Thyroid gland (tissue), 4 donors: ENCODE measurements at places on chromosomes 2 and 18. TPM values are rescaled to one million over a fixed set of nuclear protein-coding genes. Genes with fewer than 3 reads are reported as not detected.

GRCh38 chr2:52391621-52392020 is 1359.7 kb upstream of the NRXN1 start:
- no peaks in the 10 kb centered on the region for H3K27me3 ChIP-seq
- no peaks in the 10 kb centered on the region for H3K4me1 ChIP-seq
- no peaks in the 10 kb centered on the region for H3K36me3 ChIP-seq
- H3K4me3 ChIP-seq: no peak overlapping the region
- no peak for DNase-seq

DNA sequence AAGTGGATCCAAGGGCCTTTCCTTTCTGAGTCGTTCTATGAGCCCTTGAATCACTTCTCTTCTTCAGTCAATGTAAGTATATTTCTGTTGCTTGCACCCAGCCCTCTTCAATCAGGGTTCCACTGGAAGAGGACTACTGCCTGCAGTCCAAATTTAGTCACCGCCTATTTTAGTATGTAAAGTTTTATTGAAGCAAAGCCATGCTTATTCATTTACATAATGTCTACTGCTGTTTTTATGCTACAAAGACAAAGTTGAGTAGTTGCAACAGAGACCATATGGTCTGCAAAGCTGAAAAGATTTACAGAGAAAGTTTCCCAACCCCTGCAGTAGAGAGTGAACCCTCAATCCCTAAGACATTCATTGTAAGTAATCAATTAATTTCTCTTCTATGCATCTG is 332.5 kb upstream of the TNP1 start:
- DNase-seq: no peak
- H3K36me3 ChIP-seq: no peaks in the 10 kb centered on the region
- H3K27ac ChIP-seq: no peak overlapping the region
- H3K4me3 ChIP-seq: no peak overlapping the region
- H3K27me3 ChIP-seq: no peaks in the 10 kb centered on the region

- H3K27ac ChIP-seq: peak overlapping the region; percentile 87
- no peaks in the 10 kb centered on the region for H3K36me3 ChIP-seq
- H3K4me3 ChIP-seq: no peak overlapping the region
- H3K27me3 ChIP-seq: no peaks in the 10 kb centered on the region
- H3K4me1 ChIP-seq: peaks cover 19% of the 10 kb centered on the region
Observed at GRCh38 chr2:3349211-3349693, 28.4 kb downstream of the EIPR1 start.

Gene GTF2A1L
- total RNA-seq: not detected

DNA sequence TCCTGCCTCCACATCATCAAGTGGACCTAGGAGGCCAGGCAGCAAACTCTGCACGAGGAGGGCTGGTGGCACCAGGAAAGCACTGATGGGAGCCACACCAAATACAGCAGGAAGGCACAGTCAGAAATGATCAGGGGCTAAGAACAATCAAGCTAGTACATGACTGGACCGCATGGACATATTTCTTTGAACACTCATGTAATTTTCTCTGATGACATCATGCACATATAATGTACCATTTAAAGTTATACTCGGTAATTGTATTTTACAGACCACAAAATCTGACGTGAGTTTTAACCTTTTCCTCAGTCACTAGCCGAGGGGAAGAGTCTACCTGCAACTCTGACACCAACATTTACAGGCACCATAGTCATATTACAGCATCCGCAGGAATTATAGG is 76.7 kb downstream of the XDH start:
- H3K27me3 ChIP-seq: no peaks in the 10 kb centered on the region
- no peaks in the 10 kb centered on the region for H3K4me1 ChIP-seq
- no peak overlapping the region for H3K27ac ChIP-seq
- H3K36me3 ChIP-seq: no peaks in the 10 kb centered on the region

DNA sequence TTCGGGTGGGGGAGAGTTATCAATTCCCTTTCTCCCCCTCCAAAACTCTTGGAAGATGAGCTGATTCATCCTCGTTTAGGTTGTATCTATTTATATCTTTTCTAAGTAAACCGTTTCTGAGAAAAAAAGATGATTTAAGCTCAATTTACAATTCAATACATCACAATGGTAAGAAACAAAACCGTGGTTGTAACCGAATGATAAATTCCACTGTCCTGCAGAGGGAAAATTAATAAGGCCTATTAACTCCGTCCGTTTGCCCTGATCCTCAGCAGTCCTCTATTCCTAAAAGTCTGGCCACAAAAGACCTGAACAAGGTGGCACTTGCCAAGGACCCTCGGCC is 286.2 kb downstream of the TCF4 start:
- no peak for DNase-seq
- H3K36me3 ChIP-seq: no peaks in the 10 kb centered on the region
- H3K27ac ChIP-seq: no peak overlapping the region
- no peaks in the 10 kb centered on the region for H3K27me3 ChIP-seq

GRCh38 chr2:43327119-43327518 is 100.7 kb upstream of the ZFP36L2 start:
- H3K4me3 ChIP-seq: no peak overlapping the region
- no peaks in the 10 kb centered on the region for H3K27me3 ChIP-seq
- H3K4me1 ChIP-seq: peaks cover 64% of the 10 kb centered on the region
- H3K36me3 ChIP-seq: no peaks in the 10 kb centered on the region
- H3K27ac ChIP-seq: no peak overlapping the region

Gene CD226
- total RNA-seq: 5.6 TPM

Gene NEURL3
- total RNA-seq: not detected

DNA sequence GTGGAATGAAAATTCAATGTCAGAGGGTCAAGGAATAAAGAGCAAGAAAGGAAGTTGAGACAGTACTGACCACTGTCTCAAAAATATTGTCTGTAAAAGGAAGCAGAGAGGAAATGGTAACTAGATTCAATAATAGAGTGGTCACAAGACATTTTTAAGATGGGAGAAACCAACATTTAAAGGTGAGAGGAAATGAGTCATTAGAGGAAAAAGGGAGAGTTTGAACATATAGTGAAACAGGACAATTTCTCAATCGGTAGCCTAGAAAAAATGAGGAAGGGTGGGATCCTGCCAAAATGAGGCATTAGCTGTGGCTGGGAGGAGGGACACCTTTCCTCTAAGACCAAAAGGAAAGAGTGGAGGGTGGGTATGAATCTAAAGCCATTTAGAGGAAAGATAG is 288.5 kb downstream of the SP3 start:
- H3K4me1 ChIP-seq: no peaks in the 10 kb centered on the region
- H3K27me3 ChIP-seq: no peaks in the 10 kb centered on the region
- DNase-seq: no peak
- H3K27ac ChIP-seq: no peak overlapping the region

DNA sequence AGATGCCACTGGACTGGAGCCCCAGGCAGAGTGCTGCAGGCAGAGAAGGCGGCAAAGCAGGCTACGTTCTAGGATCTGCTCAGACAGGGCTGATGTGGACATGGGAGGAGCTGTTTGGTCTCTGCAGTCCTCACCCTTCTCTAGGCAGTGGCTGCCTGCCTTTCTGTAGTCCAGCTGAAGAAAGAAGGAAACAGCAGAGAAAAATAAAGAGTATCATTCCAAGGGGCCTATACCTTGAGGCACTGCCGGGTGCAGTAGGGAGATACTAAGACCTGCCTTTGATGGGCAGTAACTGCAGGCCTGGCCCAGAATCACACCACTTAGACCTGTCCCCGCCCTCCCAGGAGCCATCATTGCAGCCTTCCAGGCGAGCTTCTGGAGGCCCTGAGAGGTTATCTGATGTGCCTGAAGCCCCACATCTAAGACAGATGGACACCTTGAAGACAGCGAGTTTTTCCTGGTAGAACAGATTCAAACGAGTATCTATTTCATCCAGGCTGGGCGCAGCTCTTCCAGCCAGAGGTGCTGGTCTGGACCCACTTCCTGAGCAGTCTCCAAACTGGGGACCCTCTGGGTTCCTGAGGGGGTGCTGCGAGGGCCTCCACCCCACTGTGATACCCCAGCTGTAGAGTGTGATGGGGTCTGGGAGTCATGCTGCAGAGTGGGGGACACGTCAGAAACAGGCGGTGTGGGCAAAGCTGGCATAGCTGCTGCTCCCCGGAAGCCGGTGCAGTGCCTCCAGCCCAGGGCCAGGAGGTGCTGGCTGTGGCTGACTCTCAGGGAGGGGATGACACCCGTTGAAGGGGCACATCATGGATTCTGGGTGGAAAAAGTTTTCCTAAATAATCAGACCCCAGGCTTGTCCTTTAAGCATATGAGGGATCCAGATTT is 87.3 kb upstream of the OTOS start:
- H3K4me1 ChIP-seq: no peaks in the 10 kb centered on the region
- no peak overlapping the region for H3K27ac ChIP-seq
- no peaks in the 10 kb centered on the region for H3K27me3 ChIP-seq
- H3K4me3 ChIP-seq: no peak overlapping the region
- no peaks in the 10 kb centered on the region for H3K36me3 ChIP-seq

GRCh38 chr2:113182471-113183260 is 8.9 kb downstream of the PSD4 start:
- H3K4me1 ChIP-seq: peaks cover 38% of the 10 kb centered on the region
- H3K27me3 ChIP-seq: no peaks in the 10 kb centered on the region
- no peak overlapping the region for H3K4me3 ChIP-seq
- DNase-seq: no peak
- peak overlapping the region; percentile 91 for H3K27ac ChIP-seq

DNA sequence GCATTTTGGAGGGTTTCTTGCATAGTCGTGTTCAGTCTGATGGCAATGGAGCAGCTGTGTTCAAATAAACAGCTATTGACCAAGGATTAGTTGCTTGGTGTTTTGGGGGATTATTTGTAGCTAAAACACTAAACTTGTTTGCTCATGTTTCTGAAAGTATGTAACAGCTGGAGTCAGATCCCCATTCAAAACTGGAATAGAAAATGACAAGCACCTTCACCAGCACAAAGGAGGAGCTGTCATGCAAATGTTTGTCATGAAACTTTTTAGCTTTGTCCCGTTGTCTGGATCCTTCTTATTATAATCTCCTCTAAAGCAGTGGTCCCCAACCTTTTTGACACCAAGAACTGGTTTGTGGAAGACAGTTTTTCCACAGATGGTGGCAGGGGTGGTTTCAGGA is 96.9 kb upstream of the ZNF236 start:
- DNase-seq: no peak
- H3K27me3 ChIP-seq: no peaks in the 10 kb centered on the region
- H3K27ac ChIP-seq: no peak overlapping the region
- H3K4me3 ChIP-seq: no peak overlapping the region
- no peaks in the 10 kb centered on the region for H3K36me3 ChIP-seq

DNA sequence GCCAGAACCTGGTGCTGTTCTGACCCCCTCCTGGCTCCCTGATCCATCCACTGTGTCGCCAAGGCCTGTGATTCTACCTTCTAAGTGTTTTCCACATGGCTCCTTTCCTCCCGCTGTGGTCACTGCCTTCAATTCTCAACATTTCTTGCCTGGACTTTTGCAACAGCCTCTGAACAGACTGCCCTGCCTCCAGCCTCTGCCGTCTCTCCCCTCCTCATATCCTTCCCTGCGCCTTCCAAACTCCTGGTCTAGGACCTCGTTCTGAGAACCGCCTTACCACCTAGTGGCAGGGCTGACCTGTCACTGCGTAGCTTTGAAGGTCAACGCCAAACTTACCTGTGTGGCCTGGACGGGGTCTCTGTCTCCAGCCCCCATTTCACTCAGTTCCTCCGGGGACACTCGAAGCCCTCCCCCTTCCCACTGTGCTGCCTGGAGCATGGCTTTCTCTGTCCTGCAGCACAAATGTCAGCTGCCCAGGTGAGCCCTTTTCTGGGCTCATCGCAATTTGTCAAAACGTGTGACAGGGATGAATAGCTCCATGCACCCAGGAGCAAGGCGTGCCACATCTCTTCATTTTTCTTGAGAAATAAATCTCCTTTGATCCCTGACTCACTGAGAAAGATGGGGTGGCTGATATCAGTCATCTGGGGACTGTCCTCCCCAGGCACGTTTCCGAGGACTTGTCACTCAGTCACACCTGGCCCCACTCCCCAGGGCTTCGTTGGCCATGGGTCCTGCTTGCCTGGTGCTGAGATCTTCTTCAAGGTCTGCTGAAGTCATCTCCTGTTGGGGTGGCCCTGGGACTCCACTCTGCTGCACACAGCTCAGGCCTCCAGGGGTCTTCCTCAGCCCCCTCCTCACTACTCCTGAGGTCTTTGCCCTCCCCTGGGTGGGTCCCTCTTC is 46.7 kb downstream of the LDLRAD4 start:
- H3K36me3 ChIP-seq: no peaks in the 10 kb centered on the region
- no peak for DNase-seq
- no peaks in the 10 kb centered on the region for H3K27me3 ChIP-seq
- H3K4me1 ChIP-seq: peaks cover 44% of the 10 kb centered on the region

Gene ANKRD29
- total RNA-seq: 4.3 TPM

Gene LIMS4
- total RNA-seq: 4.0 TPM

Gene CYP27C1
- 0.40 TPM for total RNA-seq

Gene POLR1B
- total RNA-seq: 21.6 TPM

DNA sequence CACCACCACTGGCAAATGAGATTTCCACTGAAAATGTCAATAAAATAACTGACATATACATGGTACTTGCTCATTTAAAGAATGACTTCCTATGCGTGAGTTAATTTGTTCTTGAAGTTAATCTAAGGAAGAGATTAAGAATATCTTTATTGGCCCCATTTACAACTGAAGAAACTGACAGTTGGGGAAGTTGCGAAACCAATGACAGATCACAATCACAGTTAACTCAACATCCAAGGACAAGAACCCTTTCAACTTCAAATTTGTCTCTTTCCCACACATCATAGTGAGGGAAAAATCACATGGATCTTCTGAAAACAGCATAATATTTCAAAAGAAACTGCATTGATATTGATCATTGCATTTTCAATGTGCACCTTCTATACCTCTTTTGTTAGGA is 565.4 kb downstream of the IRS1 start:
- no peaks in the 10 kb centered on the region for H3K4me1 ChIP-seq
- no peak for DNase-seq
- no peak overlapping the region for H3K27ac ChIP-seq
- no peak overlapping the region for H3K4me3 ChIP-seq
- no peaks in the 10 kb centered on the region for H3K36me3 ChIP-seq

Gene SKOR2
- total RNA-seq: not detected

Gene ACKR3
- total RNA-seq: 46.2 TPM

GRCh38 chr2:15302154-15302553 is 259.0 kb downstream of the NBAS start:
- H3K27me3 ChIP-seq: no peaks in the 10 kb centered on the region
- H3K4me1 ChIP-seq: no peaks in the 10 kb centered on the region
- H3K4me3 ChIP-seq: no peak overlapping the region
- H3K36me3 ChIP-seq: peaks cover 4% of the 10 kb centered on the region
- no peak overlapping the region for H3K27ac ChIP-seq
- no peak for DNase-seq

- H3K27ac ChIP-seq: no peak overlapping the region
- DNase-seq: no peak
- H3K36me3 ChIP-seq: no peaks in the 10 kb centered on the region
Observed at GRCh38 chr2:70806013-70806412, 14.4 kb downstream of the CLEC4F start.

- DNase-seq: no peak
- H3K27ac ChIP-seq: no peak overlapping the region
- no peaks in the 10 kb centered on the region for H3K27me3 ChIP-seq
Observed at GRCh38 chr18:42838546-42839145, 276.8 kb downstream of the RIT2 start.

Gene BCL2
- 109 TPM for total RNA-seq

Gene B3GNT2
- 28.5 TPM for total RNA-seq
